Kidney tubule cell (primary cell): ENCODE measurements at places on chromosomes 3 and 15.

- DNase-seq, result peak; percentile 65
These were observed 42.2 kb upstream of the POU1F1 start for GRCh38 chr3:87318617-87319021.

- DNase-seq, result peak; percentile 22
These were observed 71.5 kb downstream of the ZMAT3 start for GRCh38 chr3:179000144-179000543.

- DNase-seq, result peak; percentile 59
These were observed 324.0 kb upstream of the TBL1XR1 start for GRCh38 chr3:177521305-177521704.

DNA sequence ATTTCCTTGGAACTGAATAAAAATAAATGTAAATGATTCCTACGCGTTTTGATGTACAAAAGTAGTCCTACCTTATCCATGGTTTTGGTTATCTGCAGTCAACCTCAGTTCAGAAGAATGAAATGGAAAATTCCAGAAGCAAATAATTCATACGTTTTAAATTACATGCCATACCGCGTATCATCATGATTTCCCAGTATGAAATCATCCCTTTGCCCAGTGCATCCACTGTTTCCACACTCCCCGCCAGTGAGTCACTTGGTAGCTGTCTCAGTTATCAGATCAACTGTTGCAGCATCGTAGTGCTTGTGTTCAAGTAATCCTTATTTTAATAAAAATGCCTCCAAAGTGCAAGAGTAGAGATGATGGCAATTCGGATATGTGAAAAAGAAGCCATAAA is 9.1 kb upstream of the MFSD1 start:
- DNase-seq, result peak; percentile 43

GRCh38 chr3:4825436-4826236 is 153.6 kb upstream of the BHLHE40 start:
- peak; percentile 72 for DNase-seq

DNA sequence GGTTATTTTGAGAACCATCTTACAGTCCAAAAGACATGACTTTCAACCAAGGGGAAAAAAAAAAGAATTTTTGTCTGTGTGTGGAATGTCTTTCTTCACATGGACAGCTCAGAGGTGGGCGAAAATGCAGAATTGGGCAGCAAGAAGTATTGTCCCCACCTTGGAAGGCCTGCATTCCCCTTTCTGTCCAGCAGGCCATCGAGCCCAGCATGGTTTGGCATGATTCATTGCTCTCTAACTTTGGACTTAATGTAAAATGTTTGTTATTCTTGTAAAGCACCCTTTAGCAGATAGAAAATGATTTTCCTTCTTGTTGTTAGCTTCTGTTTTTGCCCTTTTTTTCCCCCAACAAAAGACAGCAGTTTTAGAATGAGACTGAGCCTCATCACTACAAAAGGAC is 12.4 kb downstream of the MYO1E start:
- DNase-seq, result no peak

- DNase-seq, result no peak
These were observed 23.6 kb downstream of the ANXA2 start for GRCh38 chr15:60374209-60374608.

- no peak for DNase-seq
These were observed at the start of gene IGDCC3 for GRCh38 chr15:65377976-65378366. TSS of gene IGDCC3 (minus strand) at chr15:65378002. CDS start at chr15:65377788, 214 bp downstream.

DNA sequence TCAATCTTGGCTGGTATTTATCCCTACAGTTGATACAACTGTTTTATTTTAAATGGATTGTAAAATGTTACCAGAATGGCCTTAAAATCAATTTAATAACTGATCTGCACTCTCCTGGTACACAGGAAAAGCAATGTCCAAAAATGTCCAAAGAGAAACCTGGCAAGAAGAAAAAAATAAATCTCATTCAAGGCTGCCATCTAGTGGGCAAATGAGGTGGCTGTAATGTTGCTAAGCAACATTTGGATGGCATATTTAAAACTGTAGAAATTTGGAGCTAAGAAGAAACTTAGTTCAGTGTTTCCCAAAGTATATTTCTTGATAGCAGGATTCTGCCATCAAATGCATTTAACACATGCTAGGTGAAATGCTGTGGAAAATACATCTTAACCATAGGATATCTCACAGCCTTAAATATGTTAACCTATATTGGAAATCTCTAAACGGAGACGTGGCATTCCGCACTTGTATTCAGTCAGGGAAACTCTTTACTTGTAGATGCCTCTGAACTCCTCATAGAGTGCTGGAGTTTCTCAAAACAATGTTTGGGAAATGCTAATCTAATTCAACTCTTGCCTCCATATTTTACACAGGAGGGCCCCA is 216.8 kb downstream of the ERC2 start:
- peak; percentile 62 for DNase-seq

GRCh38 chr3:45480871-45481270 is 92.5 kb downstream of the LARS2 start:
- no peak for DNase-seq

- DNase-seq, result peak; percentile 65
These were observed 435 bp downstream of the SLC35G2 start for GRCh38 chr3:136819392-136819730.

DNA sequence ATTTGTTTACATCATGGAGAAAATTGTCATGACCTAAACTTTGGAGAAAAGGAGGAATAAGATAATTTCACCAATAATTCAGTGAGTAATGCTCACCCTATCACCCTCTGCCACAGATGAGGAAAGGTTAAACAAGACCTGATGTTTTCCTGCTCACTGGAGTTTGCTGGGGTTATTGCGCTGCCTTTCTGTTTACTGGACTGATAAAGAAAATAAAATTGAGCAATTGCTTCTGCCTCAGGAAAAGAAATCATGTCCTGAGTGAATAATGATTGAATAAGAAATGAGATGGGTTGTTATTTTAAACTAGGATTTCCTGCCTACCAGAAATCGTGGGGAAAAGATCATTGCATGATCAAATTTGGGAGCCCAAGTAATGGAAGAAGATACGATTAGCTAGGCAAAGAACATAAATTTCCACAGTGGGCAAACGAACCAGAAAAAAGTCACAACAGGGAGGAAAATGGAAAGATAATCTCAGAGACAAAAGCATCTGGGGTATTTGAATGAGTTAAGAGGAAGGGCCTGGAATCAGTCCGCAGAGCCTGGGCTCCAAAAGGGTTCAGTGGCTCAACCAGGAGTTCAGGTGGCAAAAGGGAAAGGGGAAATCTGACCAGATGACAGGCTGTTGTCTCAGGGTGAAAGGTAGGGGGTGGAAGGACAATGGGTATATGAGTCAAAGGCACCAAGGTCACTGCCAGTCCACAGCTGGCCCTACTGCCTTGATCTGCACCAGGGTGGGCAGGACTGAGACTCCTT is 146.8 kb downstream of the FAM43A start:
- no peak for DNase-seq

DNA sequence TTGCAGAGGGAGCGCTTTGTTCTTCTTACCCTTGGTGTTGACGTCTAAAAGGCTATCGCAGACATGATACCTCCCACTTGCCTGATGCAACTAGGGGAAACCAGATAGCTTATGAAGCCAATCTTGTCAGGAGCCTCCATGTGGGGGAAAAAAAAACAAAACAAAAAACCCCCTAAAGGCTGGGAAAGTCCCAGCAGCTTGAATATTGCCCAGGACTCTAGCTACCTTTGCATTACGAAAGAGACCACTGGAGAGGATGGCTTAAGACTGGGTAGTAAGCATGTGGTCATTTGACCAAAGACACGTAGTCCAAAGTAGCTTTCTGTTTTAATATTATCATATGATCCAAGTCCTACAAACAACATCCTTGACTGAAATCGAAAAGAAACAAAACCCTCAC is 120.7 kb upstream of the WNT5A start:
- no peak for DNase-seq

DNA sequence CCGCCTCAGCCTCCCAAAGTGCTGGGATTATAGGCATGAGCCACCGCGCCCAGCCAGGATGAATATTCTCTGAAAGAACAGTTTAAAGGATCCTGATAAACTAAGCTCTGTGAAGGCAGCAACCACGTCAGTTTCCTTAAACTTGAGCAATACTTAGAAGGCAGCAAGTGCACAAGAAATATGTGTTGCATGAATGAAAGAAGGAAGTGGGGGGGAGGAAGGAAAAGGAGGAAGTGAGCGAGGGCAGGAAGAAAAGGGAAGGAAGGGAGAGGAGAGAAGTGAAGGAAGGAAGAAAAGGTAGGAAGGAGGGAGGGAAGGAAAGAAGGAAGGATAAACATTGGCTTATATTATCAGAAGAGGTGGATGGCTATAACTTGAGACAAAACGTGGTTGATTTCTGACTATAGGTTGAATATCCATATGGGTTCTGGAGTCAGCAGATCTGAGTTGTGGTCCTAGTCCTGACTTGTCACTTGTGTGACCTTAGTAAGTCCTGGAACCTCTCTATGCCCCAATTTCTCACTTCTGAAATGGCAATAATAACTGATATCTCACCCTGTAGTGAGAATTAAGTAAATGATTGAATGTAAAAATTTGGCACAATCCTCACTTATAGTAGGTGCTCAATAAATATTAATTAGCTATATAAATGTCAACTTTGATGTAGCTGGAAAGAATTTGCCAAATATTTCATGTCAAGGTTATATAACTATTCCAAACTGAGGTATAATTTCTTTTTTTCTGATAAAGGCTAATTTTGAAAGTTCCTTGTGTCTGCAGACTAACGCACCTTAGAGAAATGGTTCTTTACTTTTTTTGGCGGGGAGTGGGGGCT is 12.0 kb upstream of the SEMA4B start:
- no peak for DNase-seq

- DNase-seq, result peak; percentile 79
These were observed 135.1 kb upstream of the RASGRP1 start for GRCh38 chr15:38699633-38700230.

DNA sequence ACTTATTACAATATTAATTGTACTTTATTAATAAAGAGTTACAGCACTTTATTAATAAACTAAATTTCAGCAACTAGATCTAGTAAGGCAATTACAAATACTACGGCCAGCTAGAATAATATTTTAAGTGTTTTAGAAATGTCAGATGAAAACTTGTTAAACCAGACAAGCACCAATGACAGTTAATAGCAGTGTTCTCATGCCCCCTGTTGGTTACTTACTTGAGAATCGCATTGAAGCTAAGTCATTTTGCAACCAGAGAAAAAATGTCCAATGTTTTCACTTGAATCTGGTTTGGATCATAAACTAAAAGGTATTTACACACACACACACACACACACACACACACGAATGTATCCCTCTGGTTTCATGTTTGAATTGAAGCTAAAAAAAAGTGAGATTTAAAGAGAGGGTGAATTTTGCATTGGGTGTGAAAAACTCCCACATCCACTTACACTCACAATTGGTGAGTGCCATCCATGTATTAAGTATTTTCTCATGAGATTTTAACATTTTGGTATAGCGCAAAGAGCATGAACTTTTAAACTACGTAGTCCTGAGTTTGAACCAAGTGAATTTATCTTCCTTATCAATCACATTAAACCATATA is 347.7 kb downstream of the ZBBX start:
- peak; percentile 52 for DNase-seq

DNA sequence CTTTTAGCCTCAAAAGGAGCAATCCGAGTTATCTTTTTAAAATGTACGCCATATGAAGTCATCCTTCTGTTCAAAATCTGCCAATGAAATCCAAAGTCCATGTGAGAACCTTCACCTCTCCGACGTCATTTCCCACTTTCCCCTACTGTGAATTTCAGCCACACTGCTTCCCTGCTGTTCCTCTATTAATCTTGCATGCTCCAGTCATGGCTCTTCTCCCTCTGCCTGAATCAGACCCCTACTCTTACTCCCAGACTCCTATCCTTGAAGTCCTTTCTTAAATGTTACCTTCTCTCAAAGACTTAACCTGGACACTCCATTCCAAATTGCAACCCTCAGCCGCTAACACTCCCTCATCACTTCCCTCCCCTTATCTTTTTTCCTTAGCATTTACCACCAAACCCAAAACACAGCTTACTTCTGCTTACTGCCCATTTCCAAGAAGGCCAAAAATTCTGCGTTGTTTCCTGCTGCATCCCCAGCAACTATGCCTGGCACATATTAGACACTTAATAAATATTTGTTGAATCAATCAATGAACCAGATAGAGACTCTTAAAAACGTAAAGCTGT is 1.2 kb downstream of the NKIRAS1 start:
- peak; percentile 41 for DNase-seq

GRCh38 chr3:18027161-18027939 is 284.9 kb upstream of the TBC1D5 start:
- no peak for DNase-seq

DNA sequence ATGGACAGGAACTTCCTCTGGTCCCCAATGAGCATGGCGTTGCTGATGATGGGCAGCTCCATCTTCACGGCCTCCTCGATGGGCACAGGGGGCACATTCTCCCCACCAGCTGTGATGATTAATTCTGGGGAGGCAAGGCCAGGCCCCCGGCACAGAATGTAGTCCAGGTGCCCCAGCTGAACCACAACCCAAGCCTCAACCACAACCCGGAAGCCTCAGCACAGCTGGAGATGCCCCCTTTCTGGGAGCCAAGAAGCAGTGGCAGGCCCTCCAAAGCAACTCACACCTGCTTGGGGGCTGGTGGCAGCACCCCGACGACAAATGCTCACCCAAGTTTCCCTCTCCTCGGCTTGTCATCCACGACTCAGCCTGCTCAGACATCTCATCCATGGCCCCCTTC is 25.2 kb downstream of the IDH3A start:
- no peak for DNase-seq

DNA sequence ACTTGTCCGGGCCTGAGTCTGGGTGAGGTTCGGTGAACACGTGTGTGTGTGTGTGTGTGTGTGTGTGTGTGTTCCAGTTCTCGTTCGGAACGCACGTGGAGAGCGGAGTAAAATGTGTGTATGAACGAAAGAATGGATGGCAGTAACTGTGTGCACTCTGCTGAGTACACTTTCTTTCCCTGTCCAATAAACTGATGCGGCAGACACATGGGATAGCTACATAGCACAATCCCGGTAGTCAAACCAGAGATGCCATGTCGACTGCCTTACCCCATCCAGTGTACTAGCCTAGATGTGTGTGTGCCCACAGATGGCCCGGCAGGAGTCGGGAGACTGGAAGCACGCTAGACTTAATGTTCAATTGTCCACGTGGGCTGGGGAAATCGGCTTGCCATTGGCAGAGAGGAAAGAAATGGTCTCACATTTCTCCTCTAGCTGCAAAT is 507 bp upstream of the GOLIM4 start:
- DNase-seq, result peak; percentile 91

DNA sequence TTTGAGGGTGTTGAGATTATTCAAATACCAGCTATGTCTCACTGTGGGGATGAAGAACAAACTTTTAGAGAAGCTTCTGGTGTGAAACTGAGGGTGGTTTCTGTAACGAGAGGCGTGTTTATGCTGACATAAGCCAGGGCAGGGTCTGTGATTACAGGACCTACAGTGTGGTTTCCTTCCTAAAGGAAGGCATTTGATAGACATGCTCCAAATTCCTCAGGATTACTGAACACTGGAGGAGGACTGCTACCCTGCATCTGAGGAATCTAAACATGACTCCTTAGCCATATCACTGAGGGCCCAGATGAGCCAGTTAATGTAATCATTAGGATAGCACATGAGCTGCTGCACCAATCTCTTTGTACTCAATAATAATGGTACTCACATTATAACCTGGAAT is 328.4 kb upstream of the UMPS start:
- peak; percentile 89 for DNase-seq
